ENCODE measurements at places on chromosomes 5 and 9.

- no peak for DNase-seq
Observed at GRCh38 chr5:154728939-154729588, 26.1 kb upstream of the LARP1 start.

- no peak for DNase-seq
Observed at GRCh38 chr9:19550009-19550408, 141.2 kb downstream of the ACER2 start.

- peak; percentile 65 for DNase-seq
Observed at GRCh38 chr9:35756275-35757225, 2.5 kb upstream of the MSMP start.

- peak; percentile 7 for DNase-seq
Observed at GRCh38 chr5:67672636-67673035, 476.0 kb upstream of the CD180 start.

DNA sequence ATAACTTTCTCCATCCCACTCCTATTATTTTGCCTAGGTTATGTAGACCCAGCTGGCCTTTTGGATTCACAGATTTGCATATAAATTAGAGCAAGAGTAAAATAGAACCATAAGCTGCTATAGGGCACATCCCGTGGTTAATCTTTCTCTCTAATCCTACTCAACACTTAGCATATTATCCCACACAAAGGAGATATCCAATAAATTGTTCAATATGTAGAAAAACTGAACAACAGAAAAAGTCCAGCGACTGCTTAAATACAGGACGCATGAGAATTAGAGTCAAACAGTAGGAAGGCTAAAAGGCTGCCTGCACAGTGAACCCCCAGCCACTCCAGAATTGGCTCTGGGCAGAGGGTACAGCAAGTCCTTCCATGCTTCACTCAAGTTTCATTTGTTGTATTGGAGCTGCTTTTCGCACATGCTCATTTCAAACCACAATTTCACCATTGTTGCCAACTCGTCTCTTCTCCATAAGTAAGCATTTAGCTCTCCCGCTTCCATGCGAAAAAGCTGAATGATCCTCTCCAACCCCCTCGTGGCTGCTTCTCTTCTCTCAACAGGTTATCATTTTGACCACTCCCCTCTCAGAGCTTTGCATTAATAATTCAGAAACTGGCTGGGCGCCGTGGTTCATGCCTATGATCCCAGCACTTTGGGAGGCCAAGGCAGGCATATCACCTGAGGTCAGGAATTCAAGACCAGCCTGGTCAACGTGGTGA, 14.1 kb upstream of the IQGAP2 start:
- DNase-seq, result no peak

GRCh38 chr5:133256276-133256675, 204.5 kb downstream of the HSPA4 start:
- no peak for DNase-seq

- no peak for DNase-seq
Observed at GRCh38 chr5:74372051-74372450, 268.5 kb downstream of the ENC1 start.

GRCh38 chr9:35380619-35381018, 109.3 kb upstream of the RUSC2 start:
- no peak for DNase-seq

DNA sequence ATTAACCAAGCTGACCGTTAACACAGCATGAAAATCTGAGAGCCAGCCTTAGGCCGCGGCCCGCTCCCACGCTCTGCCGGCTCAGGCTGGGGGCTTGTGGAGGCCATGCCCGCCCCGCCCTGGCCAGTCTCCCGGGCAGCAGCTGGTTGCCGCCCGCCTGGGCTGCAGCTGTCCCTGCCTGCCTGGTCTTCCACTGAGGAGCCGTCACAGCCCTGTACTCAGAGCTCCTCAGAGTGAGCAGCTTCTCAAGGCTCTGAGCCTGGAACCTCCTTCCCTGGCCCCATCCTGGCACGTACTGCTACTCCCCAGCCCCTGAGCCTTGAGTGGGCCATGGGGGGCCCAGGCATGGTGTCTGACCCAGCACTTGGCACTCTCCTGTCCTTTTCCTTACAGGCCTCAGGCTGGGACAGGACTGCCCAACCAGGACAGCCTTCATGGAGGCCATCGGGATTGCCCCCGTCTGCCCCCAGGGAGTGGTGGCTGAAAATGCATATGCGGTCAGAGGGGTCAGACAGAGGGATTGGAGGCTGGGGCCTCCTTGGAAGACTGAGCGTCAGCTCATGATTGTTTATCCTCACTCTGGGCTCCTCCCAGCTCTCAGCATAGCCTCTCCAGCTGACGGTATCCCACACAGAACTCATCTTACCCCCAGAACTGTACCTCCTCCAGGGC, 11.9 kb downstream of the FGFR4 start:
- no peak for DNase-seq

DNA sequence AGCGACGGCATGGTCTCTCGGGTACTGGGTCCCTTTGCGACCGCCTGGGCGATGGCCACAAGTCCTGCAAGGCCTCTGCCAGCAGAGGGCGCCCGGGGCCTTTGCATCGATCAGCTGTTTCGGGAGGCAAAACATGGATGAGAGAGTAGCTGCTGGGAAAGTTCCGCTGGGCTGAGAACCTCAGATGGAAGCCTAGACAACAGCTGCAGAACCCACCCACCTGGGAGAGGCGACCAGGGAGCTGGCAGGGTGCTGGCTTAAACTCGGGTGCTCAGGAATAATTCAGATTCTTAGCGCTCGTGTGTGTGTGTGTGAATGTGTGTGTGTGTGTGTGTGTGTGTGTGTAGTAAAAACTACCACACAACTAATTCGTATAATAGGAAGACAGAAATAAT, 50.0 kb downstream of the TRIM32 start:
- peak; percentile 63 for DNase-seq

- DNase-seq, result no peak
Observed at GRCh38 chr5:5929291-5930020, 448.9 kb downstream of the MED10 start.

DNA sequence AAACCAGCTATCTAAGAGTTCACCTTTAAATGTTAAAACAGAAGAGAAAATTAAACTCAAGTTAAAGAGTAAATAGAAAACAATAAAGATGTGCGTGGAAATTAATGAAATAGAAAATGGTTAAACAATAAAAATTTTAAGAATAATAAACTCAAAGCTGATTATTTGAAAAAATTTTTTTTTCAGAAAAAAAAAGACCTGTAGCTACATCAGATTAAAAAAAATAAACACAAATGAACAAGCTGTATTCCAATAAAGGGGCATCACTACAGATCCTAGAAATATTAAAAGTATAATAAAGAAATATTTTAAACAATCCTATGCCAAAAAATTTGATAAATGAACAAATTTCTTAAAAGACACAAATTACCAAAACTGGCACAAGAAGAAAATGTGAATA, 64.1 kb downstream of the DRD1 start:
- DNase-seq, result no peak

DNA sequence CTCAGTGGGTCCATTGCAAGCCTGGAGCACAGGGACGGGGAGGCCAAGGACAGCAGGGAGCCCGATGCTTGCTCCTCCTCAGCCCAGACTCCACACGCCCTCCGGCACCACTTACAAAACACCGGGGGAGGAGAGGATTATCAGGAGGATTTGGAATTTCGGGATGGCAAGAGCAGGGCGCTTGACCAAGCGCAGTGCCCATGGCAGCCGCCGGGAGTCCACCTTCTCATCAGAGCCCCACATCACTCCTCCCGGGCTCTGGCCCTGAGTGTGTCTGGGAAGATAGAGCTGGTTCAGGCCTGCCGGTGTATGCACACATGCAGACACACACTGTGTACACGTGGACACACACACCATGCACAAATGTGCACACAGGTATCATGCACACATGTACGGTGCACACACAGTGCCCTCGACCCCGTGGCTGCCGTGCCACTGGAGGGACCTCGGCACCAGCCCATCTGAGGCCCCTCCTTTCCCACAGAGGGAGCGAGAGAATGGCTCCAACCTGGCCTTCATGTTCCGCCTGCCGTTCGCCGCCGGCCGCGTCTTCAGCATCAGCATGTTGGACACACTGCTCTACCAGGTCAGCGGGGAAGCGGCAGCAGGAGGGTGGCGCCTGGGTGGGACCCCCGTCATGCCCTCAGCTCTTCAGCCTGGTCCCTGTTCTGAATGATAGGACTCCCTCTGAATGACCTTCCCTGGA, 81.7 kb downstream of the KCNT1 start:
- DNase-seq, result no peak

GRCh38 chr9:23707249-23707648, 118.8 kb downstream of the ELAVL2 start:
- no peak for DNase-seq

GRCh38 chr5:56605231-56605630, 210.1 kb upstream of the MAP3K1 start:
- DNase-seq, result no peak

DNA sequence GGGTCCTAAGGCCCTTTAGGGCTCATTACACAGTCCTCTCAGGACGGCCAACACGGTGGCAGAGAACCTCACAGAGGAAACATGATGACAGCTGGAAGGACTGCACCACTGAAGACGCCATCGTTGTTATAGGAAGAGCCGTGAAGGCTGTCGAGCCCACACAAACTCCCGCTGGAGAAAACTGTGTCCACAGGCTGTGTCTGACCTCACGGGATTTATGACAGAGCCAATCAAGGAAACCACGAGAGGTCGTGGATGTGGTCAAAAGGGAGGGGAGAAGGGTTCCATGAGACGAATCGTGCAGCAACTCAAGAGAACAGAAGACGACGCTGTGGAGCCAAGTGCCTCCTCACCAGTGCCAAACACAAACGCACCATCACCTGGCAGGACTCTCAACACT, 12.2 kb downstream of the QSOX2 start:
- DNase-seq, result no peak

DNA sequence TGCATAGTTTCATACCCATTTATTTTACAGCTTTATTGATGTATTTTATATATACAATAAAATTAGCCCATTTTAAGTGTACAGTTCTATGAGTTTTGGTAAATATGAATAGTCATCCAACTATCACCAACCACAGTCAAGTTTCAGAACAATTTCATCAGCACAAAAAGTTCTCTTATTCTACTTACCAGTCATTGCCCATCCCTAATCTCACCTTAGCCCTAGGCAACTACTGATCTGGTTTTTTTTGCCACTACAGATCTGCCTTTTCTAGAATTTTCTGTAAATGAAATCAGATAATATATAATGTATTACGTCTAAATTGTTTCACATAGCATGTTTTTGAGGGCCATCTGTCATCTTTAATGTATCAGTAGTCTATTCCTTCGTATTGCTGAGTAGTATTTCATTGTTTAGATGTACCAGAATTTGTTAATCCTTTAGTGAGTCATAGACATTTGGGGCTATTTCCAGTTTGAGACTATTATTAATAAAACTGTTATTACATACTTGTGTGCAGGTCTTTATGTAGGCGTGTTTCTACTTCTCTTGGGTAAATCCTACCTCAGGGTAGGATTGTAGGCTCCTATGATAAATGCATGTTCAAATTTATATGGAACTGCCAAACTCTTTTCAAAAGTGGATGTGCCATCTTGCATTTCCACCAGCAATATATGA, 198.5 kb upstream of the ADAMTSL1 start:
- no peak for DNase-seq

DNA sequence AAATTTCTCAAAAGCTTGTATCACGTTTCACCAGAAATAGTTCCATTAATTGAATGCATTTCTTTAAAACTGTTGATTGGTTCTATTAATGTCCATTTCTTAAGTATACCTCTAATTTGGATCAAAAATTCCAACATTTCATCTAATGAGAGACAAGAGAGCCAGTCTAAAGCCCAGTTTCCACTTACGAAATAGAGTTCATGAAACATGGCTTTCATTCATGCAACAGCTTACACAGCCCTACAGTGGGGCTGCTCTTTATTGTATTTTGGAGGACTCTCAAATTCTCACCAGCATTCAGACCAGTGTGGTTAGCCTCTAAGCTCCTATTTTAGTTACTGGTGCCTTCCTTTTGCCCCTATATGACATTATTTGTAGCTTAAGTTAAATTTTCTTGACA, 566.9 kb upstream of the RGMB start:
- no peak for DNase-seq

DNA sequence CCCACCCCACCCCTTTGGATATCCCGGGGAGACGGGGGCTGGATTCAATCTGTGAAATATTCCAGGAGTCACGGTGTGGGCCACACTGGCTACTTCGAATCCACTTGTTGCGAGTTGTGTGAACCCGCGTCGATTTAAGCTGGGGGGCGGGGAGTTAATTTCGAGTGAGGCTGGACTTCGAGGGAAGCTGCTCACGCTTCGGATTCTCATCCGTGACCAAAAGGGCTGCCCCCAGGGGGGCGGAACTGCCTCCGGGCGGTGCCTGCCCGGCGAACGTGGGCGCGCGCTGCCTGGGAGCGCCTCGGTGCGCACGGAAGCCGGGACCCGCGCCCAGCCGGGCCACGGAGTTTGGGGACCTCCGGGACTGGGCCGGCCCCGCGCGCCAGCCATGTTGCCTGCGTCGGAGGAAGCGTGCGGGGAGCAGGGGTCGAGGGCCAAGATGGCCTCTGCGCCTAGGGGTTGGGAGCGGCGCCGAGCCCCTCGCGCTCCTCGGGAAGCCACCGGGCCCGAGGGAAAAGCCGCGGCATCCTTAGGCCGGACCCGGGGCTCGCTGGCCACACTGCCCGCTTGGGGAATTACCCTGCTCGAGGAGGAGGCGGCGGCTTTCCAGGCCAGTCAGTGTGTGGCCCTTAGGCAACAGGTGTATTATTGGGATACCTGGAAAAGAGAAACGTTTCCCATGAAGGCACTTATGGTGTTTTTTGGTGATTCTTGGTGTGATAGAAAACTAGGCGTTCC, 975 bp downstream of the OCLN start:
- no peak for DNase-seq

DNA sequence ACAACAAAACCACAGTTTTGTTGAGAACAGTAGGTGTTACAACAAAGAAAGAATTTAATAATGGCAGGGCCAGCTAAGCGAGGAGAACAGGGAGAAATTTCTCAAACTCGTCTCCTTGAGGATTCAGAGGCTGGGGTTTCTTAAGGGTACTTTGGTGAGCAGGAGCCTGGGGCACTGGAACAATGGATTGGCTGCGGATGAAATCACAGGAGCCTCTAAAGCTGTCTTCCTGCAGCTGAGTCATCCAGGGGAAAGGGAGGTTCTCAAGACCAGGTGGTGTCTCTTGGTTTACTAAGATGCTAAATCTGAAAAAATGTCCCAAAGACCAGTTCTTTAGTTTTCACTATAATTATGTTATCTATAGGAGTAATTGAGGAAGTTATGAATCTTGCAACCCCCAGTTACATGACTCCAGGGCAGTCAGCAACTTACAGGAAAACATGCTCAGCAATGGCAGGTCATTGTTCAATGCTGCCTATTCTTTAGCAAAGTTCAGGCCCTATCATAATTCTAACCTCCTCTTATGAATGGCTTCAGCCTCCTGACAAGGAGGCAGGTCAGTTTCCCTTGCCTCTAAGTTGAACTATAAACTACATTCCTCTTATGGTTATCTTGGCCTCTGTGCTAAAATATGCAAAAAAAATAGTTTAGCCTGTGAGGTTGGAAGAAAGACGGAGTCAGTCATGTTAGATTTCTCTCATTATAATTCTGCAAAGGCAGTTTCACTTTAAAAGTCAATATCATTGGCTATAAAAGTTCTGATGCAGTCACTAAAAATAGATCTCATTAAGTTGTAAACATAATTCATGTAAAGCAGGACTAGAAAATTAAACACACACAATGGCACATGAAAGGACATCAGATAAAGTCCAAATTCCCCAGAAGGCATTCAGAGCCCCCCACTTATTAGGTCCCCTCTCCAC, 63.3 kb upstream of the CKS2 start:
- DNase-seq, result peak; percentile 29

All from kidney capillary endothelial cell (primary cell).